ENCODE measurements at places on chromosomes 16 and 17.

DNA sequence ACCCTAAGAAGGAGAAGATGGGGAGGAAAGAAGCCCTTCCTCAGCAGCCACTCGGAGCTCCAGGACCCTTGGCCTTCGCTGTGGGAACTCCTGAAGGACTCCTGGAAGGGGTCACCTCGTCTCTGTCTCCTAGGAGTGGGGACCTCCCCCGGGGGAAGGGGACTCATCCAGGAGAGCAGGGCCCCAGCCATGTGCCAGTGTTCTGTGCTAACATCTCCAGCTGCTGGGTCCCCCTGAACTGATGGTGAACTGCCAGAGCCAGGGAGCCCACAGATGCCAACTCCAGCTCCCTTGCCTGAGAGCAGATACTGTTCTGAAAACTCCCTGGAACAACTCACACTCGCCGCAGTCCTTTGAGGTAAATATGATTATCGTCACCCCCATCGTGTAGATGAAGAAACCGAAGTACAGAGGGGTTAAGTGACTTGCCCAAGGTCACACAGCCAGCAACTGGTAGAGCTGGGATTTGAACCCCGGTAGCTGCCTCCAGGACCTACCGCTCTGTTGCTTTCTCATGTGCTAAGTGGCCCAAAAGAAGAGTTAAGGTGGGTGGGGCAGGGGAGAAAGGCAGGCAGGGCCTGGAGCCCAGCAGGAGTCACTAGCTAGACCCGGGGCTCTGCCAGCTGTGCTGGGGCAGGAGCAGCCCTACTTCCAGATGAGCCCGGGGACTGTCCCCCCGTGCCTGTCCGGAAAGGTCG, 10.5 kb downstream of the TIMM22 start:
- no peak for DNase-seq

DNA sequence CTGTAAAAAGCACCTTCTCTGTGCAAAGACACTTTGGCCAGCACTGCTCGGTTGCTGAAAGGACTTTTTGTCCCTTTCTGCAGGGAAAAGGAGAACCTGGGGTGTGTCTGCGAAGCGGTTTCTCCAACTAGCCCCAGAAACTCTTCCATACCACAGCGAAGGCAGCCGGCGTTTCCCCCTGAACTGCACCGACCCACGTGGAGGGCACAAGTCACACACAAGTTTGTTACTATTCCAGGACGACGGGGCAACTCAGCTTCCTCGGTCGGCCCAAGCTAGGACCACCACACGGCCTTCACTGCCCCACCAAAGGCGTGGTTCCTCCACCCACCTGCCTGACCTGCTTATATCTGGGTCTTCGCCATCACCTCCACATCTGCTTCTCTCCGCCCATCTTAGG, 1.9 kb downstream of the RTN4RL1 start:
- DNase-seq, result no peak

GRCh38 chr17:52420555-52421078, 262.1 kb upstream of the CA10 start:
- no peak for DNase-seq

GRCh38 chr17:71192039-71192555, 928.7 kb upstream of the SOX9 start:
- no peak for DNase-seq

DNA sequence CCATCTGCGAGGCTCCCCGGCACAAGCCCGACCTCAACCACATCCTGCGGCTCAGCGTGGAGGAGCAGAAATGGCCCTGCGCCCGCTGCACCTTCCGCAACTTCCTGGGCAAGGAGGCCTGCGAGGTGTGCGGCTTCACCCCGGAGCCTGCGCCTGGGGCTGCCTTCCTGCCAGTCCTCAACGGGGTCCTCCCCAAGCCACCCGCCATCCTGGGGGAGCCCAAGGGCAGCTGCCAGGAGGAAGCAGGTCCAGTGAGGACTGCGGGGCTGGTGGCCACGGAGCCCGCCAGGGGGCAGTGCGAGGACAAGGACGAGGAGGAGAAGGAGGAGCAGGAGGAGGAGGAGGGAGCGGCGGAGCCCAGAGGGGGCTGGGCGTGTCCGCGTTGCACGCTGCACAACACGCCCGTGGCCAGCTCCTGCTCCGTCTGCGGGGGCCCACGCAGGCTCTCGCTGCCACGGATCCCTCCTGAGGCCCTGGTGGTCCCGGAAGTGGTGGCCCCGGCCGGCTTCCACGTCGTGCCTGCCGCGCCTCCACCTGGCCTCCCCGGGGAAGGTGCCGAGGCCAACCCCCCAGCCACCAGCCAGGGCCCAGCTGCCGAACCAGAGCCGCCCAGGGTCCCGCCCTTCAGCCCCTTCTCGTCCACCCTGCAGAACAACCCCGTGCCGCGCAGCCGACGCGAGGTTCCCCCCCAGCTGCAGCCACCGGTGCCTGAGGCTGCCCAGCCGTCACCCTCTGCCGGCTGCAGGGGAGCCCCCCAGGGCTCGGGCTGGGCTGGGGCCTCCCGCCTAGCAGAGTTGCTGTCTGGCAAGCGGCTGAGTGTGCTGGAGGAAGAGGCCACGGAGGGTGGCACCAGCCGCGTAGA, 13.1 kb upstream of the PRR35 start:
- no peak for DNase-seq

All from GM12892 (cell line).